Activated T-helper 2 cell treated with anti-CD3 and anti-CD28 coated beads, Interferon-gamma antibody, Interleukin-2, Interleukin-4, amounts not matched to agents 10 μg/mL and 5 μg/mL and 100 μg/mL, durations not matched to agents 14 hours and 24 hours and 36 hours (primary cell): ENCODE measurements at places on chromosomes 3 and 15. TPM values are rescaled to one million over a fixed set of nuclear protein-coding genes. Genes with fewer than 3 reads are reported as not detected.

GRCh38 chr3:14358426-14359211, 43.8 kb upstream of the SLC6A6 start:
- no peak for DNase-seq

- no peak for DNase-seq
Measured at GRCh38 chr3:150067561-150067960, 96.9 kb upstream of the PFN2 start.

GRCh38 chr3:66145408-66145733, 75.4 kb upstream of the SLC25A26 start:
- no peak for DNase-seq

GRCh38 chr15:62085740-62086139, 19.0 kb downstream of the C2CD4A start:
- DNase-seq: no peak

- no peak for DNase-seq
Measured at GRCh38 chr3:177320765-177321247, 123.5 kb upstream of the TBL1XR1 start.

DNA sequence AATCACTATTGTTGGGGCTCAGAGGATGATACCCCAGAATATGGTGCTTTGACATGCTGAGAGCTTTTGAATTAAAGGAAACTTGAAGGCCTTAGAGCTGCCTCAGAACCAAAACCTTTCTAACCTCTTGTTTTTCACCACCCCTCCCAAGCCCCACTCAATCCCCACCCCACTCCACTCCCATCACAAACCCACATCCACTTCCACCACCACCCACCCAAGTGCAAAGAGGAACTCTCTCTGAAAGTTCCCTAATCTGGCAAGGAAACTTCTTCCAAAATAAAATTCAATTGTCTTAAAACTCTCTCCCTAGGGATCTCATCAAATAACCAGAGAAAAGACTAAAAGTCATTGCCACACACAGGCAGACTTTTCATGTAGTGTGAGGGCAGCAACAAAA, 301.2 kb upstream of the ARHGEF26 start:
- no peak for DNase-seq

DNA sequence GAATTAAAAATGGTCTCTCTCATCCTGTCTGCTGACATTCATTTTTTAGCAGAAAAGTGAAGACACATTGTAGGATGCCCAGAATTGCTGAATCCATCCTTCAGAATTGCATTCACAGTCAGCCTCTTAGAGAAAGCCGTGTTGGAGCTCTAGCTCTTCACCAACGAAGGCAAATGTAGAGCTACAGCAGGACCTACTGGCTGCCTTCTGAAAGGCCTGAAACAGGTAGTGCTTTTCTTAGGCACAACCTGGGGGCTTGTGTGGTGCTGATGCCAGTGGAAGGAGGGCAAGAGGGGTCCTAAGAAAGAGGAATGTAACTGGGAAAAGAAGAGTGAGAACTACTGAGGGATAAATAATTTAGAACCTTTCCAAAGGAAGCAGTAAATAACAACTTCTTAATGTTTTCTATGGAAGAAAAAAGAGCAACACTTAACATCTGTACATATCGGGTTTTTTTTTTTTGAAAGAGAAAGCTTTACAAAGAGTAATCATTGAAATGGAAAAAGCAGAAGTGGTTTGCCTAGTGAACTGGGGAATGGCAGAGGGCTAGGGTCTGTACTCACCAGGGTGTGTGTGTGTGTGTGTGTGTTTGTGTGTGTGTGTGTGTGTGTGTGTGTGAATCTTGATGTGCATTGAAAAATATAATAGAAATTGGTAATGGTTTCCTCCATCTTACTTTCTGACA, 297.8 kb downstream of the SATB1 start:
- DNase-seq: no peak

DNA sequence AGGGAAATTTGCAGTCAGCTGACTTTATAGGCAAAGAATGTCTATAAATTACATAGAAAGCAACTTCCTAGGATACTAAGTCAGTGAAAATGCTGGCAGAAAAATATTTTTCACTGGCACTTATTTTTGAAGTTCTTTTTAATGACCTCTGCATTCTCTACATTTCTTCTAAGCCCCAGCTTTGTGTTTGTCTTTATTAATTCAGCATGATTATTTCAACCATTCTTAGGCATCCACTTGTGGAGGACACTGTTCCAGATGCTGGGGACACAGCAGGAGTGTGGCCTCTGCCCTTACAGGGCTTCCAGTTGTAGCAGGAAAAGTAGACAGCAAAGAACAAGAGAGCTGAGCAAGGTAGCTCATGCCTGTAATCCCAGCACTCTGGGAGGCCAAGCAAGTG, 15.0 kb downstream of the LRRK1 start:
- DNase-seq: no peak

- DNase-seq: no peak
Measured at GRCh38 chr3:167671878-167672427, 18.2 kb upstream of the WDR49 start.

DNA sequence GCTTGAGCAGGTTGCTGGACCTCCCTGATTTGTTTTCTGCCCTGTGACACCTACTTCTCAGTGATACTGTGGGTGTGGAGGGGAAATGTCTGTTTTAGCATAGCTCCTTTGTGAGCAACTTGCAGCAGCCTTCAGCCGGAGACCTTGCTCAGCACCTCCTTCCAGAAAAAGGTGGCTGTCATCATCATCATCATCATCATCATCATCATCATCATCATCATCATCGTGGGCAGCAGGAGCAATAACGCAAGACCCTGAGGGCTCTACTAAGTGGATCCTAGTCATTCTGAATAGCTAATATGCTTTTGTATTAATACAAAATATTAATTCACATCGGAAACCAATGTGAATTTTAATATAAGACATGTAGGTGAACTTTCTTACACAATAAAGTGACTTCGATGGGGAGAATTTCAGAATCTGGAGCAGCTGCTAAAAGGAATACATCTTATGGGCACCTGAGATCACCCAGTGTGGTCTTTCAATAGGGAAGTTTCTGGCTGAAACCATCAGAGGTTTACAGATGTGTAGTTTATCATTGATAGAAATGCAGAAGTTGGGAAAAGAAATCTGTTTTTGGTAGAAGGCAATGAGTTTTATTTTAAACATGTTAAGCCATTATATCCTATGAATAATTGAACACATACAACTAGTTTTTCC, 8.6 kb downstream of the GABRR3 start:
- DNase-seq: no peak

DNA sequence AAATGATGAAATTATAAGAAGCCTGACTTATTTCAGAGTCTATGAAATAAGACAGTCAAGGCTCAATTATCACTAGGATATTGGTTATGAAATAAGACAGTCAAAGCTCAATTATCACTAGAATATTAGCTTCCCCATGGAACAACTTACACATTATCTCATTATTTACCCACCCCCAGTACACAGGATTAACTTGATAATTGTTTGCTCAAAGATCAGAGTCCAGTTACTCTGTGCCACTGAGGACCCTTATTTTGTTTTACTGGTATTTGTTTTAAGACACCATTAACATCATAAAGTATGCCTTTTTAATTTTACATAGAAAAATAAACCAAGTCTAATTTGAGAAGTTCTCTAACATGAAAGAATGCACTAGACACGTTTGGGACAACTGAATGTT, 225.4 kb downstream of the SI start:
- no peak for DNase-seq

GRCh38 chr3:151356794-151357462, 27.6 kb upstream of the P2RY13 start:
- no peak for DNase-seq

GRCh38 chr15:37138591-37139215, 38.4 kb upstream of the MEIS2 start:
- no peak for DNase-seq

DNA sequence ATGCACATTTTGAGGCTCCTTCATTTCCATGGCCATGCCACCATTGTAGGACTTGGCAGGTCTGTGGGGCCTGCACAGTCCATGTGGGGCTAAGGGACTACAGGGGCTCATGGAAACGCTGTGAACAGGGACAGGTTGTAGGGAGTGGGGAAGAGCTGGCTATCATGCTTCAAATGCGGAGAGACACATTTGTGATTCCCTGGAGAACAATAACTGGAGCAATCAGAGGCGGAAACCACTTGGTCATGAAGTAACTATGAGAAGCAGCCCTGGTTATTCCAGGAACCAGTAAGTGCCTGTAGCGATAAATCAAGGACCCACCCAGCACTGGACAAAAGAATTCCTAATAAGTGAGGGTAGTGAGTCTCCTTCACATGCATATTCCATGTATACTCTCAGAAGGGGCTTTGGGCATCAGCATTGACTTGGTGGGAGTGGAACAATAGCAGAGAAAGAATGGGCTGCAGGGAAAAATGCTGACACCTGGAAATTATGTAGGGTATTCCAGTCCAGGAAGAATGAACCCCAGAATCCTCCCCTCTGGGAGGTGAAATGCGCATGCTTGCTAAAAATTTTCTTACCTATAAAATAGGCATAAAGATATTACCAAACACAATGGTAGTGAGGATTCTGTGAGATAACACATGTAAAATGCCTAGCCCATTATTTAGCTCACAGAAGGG, 251.4 kb upstream of the ROPN1 start:
- DNase-seq: no peak

GRCh38 chr3:48356419-48356818, 15.6 kb upstream of the FBXW12 start:
- DNase-seq: no peak

- DNase-seq: no peak
Measured at GRCh38 chr3:48412375-48413001, 17.4 kb downstream of the PLXNB1 start.

GRCh38 chr15:82945326-82945725, 7.2 kb downstream of the HOMER2 start:
- DNase-seq: no peak

- DNase-seq: no peak
Measured at GRCh38 chr3:171454041-171454440, 6.2 kb downstream of the TNIK start.

DNA sequence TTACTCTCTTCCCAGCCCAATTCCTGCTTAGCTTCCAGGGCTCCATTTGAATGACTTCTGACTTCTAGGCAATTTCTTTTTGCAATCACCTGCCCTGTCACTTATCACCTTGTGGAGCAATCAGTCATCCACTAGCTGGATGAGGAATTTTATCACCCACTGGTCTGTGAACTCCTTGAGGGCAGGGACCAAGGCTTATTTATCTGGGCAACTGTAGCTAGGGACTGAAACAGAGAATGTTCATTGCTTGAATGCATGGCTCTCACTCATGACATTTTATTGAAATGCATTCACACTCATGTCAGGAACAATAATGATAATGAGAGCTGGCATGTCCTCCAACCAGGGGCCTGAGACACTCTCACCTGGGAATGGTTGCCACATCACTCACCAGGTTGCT, 15.5 kb downstream of the TNFAIP8L3 start:
- no peak for DNase-seq

- no peak for DNase-seq
Measured at GRCh38 chr3:156395961-156396710, 158.8 kb downstream of the SSR3 start.

Gene MUSTN1
- total RNA-seq: 1.9 and 2.6 TPM in 2 replicates

Gene TRPM1
- not detected in 2 replicates for total RNA-seq

Gene AKAP13
- 92.1 and 107 TPM in 2 replicates for total RNA-seq

Gene GABRR3
- not detected in 2 replicates for total RNA-seq

Gene ASB14
- not detected in 2 replicates for total RNA-seq

Gene DAZL
- total RNA-seq: not detected in 2 replicates

Gene TGM5
- 0.09 and 0.21 TPM in 2 replicates for total RNA-seq

Gene PLD1
- 1.0 and 1.1 TPM in 2 replicates for total RNA-seq

Gene INSYN1
- not detected in 2 replicates for total RNA-seq

Gene GOLGA6B
- total RNA-seq: not detected in 2 replicates
